ENCODE measurements at places on chromosomes 6 and 20.

DNA sequence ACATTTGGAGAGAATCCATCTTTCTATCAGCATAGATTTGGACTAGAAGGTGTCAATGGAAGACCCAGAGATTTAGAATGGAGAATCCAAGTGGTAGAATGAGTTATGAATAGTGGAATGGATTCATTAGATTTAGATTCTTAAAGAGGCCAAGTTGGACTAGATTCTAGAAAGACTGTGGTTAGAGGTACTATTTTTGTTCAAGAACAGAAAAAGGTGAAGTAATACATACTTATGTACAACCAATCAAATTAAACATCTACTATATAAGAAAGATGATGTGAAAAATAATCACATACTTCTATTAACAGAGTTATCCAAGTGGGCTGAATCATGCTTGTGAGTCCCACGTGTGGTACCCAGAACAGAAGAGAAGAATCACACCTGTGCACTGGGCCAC lies 33.8 kb upstream of the ADTRP start:
- no peak for DNase-seq

- DNase-seq = no peak
These were observed 47.9 kb upstream of the CITED2 start for GRCh38 chr6:139422105-139423036.

GRCh38 chr20:21047981-21048380 lies 58.2 kb downstream of the LINC00237 start:
- no peak for DNase-seq

- no peak for DNase-seq
These were observed 1.3 kb downstream of the GUCA1B start for GRCh38 chr6:42193491-42193894.

Measured in astrocyte of the spinal cord (primary cell).